ENCODE measurements at places on chromosomes 13 and 19.
A peak's percentile ranks its signal among the peaks of the same experiment; 100 is the strongest.

- peak; percentile 95 for DNase-seq
Observed at GRCh38 chr13:46176756-46177155, 5.2 kb downstream of the LCP1 start.

GRCh38 chr13:22403144-22403543 is 732.3 kb downstream of the FGF9 start:
- no peak for DNase-seq

DNA sequence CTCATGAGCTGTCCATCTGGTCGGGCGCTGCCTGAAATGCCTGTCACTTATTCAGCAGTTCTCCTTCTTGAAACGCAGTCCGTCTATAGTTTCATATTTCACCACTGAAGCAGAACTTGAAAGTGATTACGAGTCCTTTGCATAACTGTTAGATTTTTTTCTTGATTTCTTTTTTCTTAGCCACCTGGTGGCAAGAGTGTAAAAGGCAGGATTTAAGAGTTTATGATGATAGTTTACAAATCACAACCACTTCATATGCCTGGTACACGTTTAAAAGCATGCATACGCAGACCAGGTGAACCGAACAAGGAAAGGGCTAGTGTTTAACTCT is 45.8 kb downstream of the GGACT start:
- peak; percentile 32 for DNase-seq

GRCh38 chr13:22915442-22916082 is 265.2 kb upstream of the SGCG start:
- no peak for DNase-seq
